Epithelial cell of proximal tubule (primary cell): ENCODE measurements at places on chromosomes 2 and 18.

DNA sequence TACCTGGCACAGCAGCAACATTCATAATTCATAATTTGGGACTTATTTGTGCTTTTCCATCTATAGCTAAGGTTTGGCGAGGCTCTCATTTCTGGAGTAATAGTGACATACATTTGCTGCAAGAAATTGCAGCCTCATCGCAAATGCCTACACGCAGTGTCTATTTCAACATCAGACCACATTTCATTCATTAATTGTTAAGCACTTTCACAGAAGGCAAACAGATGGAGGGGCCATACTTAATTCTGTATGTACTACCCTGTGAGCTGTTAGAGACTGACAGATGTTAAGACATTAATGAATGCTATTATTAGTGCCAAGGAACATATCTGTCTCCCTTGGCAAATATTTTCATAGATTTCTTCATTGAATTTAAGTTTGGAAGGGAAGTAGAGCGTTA is 125.7 kb downstream of the UXS1 start:
- no peak for DNase-seq

- no peak for DNase-seq
These were observed 296.2 kb upstream of the ZC3H15 start for GRCh38 chr2:186189816-186190215.

GRCh38 chr2:10901160-10901939 is 10.4 kb upstream of the KCNF1 start:
- no peak for DNase-seq

DNA sequence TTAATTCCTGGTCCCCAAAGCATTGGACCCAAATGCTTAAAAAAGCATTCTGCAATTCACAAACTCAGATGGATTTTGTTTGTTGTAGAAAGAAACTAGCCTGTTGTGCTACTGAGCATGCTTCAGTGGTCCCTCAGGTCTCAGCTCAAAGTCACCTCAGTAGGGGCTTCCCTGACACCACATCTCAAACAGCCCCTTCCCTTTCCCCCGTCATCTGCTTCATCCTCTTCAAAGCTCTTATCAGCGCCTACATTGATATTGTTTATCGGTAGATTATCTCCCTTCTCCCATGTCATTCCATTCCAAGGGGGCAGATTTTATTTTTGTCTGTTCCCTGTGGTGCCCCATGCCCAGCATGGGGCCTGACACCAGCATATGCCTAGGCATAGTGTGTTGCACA is 172.9 kb downstream of the CELF4 start:
- no peak for DNase-seq

GRCh38 chr2:241156971-241157441 is 6.7 kb downstream of the PPP1R7 start:
- no peak for DNase-seq
